CD14-positive monocyte (primary cell): ENCODE measurements at places on chromosomes 4 and X.

- no peak for DNase-seq
These were observed 155.7 kb upstream of the MAP3K15 start for GRCh38 chrX:19670854-19671620.

GRCh38 chrX:143027275-143027674 lies 1.5 kb downstream of the SPANXN4 start:
- no peak for DNase-seq

DNA sequence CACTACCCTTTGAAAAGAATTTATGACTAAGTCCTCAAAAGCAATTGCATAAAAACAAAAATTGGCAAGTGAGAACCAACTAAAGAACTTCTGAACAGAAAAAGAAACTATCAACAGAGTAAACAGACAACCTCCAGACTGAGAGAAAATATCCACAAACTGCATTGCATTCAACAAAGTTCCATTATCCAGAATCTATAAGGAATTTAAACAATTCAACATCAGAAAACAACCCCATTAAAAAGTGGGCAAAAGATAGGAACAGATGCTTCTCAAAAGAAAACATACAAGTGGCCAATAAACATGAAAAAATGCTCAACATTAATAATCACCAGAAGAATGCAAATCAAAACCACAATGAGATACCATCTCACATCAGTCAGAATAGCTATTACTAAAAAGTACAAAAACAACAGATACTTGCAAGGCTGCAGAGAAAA lies 130.2 kb downstream of the GASK1B start:
- DNase-seq: no peak

DNA sequence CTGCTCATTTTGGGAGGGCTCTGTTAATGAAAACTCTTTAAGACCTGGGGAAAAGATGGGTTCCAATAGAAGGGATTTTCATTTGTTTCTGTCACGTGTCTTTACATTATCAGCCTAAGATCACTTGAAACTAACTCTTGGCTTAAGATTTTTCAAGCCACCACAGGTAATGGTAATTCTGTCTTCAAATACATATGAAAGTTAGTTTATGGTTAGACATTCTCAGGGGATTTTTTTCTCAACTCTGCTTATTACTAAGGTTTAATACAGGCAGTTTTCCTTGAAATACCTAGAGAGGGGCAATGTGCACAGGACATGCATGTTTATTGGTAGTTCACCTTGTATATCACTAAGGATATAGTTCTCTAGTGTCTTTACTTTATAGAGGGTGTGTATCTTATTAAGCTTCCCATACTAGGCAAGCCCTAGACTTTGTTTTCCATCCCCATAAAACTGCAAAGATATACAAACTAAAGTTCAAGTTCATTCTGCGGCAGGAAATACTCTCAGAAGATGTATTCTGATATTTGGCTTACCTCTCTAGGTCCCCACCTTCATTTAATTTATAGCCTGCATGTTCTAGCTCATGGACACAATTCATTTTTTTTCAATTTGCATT lies 38.2 kb upstream of the MYOZ2 start:
- DNase-seq: no peak

GRCh38 chrX:11564546-11564945 lies 101.2 kb downstream of the ARHGAP6 start:
- no peak for DNase-seq

DNA sequence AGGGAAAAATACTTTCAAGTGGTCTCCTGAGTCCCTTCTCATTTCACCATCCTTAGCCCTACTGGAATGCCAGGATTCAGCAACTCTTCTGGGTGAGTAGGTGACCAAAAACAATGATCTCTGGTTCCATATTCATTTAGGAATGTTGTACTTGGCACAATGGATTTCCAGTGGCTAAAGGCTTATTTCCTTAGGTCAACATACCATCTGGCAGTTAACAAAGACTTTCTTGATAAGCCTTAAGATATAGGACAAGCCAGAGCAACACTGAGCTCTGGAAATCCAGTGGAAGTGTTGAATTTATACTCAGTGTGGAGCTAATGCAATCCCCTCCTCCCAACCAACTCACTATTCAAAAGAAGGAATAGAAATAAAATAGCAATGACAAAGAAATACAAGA lies 139.4 kb upstream of the EMCN start:
- no peak for DNase-seq

- no peak for DNase-seq
These were observed 171.8 kb upstream of the TTC29 start for GRCh38 chr4:147117431-147117830.

GRCh38 chr4:72418458-72418857 lies 150.6 kb downstream of the ADAMTS3 start:
- no peak for DNase-seq

GRCh38 chr4:62517716-62518115 lies 1317.6 kb downstream of the ADGRL3 start:
- DNase-seq: no peak

GRCh38 chrX:73964579-73964978 lies 339.4 kb upstream of the ZCCHC13 start:
- no peak for DNase-seq

DNA sequence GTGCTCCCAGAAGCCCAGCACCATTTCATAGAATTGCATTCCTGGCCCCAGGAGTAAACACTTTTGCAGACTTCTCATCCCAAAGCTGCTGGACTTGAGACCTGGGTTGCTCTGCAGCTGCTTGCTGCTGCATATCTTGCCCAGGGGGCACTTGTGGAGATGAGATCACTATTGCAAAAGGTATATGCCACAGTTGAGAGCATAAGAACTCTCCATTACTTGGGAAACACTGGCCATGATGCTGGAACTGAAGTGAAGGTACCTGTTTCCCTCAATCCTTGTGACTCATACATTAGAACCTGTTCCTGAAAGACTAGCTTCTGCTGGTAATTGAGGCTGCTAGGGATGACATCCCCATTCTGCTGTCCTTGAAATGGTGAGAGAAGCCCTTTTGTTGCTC lies 43.1 kb upstream of the WDR1 start:
- no peak for DNase-seq

- no peak for DNase-seq
These were observed 105.2 kb downstream of the RBM47 start for GRCh38 chr4:40524366-40525041.

DNA sequence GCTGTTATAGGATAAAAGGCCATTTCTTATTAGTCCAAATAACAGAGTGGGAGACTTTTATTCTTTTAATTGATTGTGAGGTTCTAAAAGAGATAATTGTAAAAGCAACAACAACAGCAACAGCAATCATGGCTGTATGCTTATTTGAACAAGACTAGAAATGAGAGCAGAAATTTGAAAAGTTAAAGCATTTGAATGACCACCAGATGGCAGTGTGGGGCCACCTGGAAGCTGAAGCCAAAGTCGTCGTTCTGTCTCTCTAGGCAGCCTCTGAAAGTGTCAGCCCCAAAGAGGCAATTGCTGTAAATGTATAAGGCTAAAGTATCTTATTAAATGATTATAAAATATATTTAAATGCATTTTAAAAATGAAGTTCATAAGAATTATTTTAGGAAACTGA lies 42.2 kb downstream of the SH2D1A start:
- DNase-seq: peak; percentile 8

GRCh38 chr4:174009686-174010451 lies 273.6 kb downstream of the FBXO8 start:
- no peak for DNase-seq

DNA sequence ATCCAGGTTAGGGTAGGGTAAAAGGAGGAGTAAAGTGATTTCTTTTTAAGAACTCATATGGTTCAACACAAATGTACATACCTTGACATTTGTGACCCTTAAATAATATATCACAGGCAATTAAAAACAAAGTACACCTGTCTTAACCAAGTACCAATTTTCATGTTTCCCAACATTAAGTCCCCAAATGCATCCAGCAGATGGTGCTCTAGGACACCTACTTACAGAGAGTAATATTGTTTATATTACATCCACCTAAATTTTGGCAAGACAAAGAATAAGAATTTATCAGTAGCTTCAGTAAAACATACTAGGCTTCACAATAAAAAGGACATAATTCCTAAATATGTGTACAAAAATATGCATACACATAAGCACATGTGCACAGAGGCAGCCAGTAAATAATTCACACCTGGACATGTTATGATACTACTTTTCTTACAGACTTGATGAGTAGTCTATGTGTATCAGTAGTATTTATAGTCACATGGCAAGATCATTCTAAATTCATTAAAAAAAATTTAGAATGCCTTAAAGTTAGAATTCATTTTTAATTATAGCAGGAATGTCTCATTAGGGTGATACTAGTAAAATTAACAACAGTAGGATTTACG lies 219.7 kb downstream of the DCLK2 start:
- DNase-seq: peak; percentile 7

DNA sequence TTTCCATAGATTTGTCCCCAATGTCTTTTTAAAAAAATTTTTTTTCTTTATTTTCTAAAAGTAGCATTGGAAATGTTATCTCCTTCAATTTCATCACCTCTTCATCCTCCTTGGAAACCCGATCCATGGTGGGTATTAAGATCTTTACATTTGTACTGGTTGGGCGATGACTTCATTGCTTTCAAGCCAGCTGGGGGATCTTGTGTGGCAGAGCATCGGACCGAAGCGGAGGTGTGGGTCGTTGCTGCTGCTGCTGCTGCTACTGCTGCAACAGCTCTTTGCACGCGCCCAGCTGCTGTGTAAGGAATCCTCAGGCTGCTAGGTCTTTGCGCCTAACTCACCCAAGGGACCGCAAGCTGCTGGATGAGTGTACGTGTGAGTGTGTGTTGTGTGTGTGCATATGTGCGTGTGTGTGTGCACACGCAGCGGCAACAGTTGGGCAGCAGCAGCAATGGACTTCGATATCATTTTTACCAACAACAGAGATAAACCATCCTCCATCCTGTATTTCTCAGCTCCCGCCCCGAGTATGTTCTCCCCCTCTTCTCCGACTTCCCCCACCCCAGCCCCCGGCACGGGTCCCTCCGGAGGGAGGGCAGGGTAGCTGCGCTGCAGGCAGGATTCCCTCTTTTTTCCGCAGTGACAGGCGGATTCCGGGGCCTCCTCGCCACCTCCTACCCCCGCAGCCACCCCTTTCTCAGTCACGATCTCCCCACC lies 768 bp upstream of the CDKL5 start:
- no peak for DNase-seq

DNA sequence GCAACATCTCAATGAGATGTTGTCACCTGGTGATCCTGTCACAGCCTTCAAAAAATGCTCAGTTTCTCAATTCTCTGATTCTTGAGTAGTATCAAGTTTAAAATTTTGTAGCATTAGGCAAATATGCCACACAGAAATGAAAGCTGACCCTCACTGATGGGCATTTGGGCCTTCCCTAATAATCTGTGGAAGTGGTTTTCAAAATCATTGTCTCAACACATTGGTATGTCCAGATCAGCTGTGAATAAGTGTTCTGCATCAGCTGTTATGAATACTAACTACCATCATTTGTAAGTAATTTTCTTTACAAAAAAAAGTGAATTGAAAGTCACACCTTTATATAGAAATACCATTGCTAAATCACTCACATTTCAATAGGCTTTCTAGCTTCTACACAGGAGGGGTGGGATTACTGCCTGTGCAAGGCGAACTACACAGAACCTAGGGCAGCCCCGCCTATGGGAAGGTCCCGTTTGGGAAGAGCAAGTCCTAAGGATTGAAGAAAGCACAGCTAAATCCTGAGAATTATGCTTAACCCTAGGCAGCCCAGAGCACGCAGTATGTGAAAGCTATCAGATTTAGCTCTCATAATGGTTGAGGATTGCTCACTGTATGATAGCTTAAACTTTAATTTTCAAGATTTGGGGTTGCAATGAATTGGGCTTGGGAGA lies 73.4 kb downstream of the GPC3 start:
- no peak for DNase-seq
